ENCODE measurements at places on chromosomes 1 and 21.
A peak's percentile ranks its signal among the peaks of the same experiment; 100 is the strongest.

- DNase-seq: no peak
Observed at GRCh38 chr1:22518379-22518778, 44.9 kb upstream of the EPHA8 start.

DNA sequence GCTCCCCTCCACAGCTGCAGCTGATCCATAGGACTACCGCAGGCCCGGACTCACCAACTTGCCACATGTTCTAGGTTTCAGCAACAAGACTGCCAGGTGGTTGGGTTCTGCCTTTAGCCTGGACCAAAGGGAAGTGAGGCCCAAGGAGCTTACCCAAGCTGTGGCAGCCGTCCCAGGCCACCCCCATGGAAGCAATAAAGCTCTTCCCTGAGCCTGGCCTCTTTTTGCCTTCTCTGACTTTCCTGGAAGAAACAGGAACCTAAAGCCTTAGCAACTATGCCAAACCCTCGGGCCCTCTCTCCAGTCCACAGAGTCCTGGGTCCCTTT, 2.7 kb upstream of the ARTN start:
- DNase-seq: no peak

GRCh38 chr1:156859523-156860112, 701 bp upstream of the INSRR start:
- peak; percentile 55 for DNase-seq

DNA sequence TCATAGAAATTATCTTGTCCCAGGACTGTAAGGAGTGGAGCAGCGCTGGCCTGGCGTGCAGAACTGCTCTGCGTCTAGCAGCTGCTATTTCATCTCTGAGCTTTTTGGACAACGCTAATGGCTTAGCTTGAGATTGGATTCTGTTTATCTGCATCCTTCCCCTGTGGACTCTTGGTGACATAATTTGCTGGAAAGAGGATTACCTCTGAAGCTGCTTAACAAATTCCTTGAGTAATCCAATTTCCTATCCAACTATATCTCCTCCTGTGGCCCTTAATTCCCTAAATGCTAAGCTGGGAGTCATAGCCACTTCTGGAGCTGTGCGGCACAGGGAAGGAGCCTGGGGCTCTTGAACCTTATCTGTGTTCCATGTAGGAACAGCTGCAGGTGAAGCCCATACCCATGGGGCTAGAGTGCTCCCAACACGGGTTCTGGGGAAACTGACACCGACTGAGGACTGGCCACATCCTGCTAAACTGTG, 43.2 kb downstream of the IL6R start:
- DNase-seq: no peak

DNA sequence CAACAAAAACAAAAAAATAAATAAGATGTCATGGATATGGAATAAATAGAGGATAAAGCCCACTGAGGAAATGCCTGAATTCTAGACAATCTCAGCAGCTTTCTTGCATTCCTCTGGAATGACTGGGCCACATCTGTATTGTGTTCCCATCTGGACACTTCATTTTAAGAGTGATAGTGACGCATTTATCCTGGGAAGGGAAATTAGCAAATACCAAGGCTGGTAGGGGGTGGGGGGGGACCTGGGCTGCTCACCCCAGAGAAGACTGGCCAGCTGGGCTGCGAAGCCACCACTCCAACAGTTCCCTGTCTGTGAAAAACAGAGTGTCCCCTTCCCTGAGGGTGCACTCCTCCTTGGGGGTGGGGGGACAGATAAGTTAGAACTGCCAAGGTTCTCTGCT, 106.3 kb downstream of the HIVEP3 start:
- no peak for DNase-seq

- DNase-seq: no peak
Observed at GRCh38 chr1:74790453-74790852, 57.5 kb downstream of the TYW3 start.

DNA sequence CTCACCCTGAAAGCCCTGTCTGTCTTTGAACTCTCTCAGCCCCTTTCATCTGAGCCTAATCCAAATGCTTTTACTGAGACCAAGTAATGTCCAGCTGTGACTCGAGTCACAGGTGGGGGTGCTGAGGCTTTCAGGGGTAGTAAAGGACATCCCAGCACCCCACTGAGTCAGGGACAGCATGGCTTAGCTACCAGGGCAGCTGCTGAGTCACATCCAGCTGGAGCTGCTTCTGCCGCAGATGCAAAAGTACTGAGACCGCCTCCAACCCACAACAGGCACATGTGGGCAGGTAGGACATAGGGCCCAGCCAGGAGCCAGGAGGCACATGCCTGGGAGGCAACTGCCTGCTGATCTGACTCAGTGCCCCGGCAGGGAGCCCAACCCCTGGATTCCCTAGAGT, 6.7 kb upstream of the VSIG8 start:
- no peak for DNase-seq

- peak; percentile 54 for DNase-seq
Observed at GRCh38 chr1:159000625-159001024, 9.1 kb upstream of the IFI16 start.

All from GM23338 (cell line).